ENCODE measurements at places on chromosomes 3 and 15.

DNA sequence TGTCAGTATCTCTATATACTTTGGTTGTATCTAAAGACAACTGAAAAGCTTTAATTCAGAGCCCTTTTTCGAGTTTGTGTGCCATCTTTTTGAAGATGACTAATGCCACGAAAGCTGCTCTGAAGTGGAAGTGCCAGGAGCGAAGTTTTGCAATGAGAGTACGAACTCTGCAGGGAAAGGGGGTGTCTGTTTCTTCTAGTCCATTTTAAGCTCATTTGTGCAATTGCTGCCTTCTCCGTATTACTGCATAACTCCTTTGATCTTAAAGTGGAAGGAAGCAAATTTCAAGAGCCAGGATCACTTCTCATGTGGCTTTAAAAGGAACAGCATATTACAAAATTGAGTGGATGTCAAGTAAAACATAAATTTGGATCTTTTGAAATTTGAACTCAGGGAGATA, 245.3 kb downstream of the FEZF2 start:
- no peak for DNase-seq

GRCh38 chr3:170418422-170419398, at the start of gene CLDN11:
Gene CLDN11 (plus strand): TSS chr3:170418868. CDS start chr3:170419067, 199 bp downstream.
- DNase-seq = no peak

DNA sequence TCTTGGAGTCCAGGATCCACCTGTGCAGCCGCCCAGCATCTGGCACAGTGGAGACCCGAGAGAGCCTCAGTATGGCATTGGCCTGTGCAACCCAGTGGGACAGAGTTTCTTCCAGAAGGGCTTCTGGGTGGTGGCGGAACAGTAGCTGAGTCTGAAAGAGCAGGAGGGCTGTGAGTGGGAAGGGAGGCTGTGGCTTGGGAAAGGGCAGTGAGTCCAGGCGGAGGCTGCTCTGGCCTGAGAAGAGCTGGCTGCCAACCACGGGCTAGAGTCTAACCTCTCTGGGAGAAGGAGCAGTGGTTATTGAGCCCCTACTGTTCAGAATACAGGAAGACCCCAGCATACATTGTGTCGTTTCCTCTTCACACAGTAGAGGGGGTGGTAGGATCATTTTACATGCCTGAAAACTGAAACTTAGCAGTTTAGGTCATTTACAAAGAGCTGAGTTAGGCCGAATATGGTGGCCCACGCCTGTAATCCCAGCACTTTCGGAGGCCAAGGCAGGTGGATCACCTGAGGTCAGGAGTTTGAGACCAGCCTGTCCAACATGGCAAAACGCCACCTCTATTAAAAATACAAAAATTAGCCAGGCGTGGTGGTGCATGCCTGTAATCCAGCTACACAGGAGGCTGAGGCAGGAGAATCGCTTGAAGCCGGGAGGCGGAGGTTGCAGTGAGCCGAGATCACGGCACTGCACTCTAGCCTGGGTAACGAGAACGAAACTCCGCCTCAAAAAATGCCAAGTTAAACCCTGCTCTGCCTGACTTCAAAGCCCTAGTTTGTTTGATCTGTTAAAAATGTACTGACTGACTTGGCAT, 3.2 kb downstream of the AEN start:
- DNase-seq = no peak

- no peak for DNase-seq
Observed at GRCh38 chr15:85691350-85692240, 103.1 kb downstream of the KLHL25 start.

DNA sequence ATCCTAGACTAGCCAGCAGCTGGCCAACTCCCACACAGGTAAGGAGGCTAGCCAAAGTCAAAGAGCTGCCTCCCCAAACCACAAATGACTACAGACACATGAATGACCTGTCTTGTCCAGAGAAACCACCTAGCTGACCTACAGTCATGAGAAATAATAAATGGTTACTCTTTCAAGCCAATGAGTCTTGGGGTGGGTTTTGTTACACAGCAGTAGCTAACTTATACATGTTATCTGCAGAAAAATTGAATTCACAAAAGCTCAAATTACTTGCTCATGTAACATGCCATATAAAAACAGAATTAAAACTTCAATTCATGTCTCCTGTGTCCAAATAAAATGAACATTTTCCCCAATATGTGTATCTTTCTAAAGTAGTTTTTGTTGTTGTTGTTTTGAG, 307.4 kb upstream of the NR2F2 start:
- DNase-seq = no peak

DNA sequence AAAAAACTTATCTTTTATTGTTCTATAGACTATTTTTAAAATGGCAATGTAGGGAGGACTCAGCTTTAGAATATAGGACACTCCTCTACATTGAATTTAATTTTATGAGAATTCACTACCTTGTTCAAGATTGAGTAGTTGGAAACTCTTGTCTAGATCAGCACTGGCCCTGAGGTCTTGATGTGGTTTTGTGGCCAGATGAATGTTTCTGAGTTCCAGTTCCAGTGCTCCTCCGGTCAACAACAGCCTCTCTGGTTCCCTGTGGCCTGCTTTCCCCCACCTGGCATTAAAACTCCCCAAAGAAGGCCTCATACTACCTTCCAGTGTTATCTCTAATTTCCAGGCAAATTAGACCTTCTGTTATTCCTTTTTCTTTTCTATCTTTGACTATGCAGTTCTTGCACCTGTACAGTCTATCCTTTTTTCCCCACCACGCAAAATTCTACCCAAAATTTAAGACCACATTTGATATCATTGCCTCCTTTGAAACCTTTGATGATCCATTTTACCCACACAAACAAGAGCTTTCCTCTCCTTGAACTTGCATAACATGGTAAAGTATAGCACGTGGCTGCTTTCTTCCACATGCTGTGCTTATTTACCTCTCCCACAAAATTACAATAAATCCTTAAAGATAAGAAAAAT, 9.6 kb upstream of the ANP32A start:
- DNase-seq = no peak

- DNase-seq = no peak
Observed at GRCh38 chr3:21544076-21544462, 206.9 kb downstream of the ZNF385D start.

DNA sequence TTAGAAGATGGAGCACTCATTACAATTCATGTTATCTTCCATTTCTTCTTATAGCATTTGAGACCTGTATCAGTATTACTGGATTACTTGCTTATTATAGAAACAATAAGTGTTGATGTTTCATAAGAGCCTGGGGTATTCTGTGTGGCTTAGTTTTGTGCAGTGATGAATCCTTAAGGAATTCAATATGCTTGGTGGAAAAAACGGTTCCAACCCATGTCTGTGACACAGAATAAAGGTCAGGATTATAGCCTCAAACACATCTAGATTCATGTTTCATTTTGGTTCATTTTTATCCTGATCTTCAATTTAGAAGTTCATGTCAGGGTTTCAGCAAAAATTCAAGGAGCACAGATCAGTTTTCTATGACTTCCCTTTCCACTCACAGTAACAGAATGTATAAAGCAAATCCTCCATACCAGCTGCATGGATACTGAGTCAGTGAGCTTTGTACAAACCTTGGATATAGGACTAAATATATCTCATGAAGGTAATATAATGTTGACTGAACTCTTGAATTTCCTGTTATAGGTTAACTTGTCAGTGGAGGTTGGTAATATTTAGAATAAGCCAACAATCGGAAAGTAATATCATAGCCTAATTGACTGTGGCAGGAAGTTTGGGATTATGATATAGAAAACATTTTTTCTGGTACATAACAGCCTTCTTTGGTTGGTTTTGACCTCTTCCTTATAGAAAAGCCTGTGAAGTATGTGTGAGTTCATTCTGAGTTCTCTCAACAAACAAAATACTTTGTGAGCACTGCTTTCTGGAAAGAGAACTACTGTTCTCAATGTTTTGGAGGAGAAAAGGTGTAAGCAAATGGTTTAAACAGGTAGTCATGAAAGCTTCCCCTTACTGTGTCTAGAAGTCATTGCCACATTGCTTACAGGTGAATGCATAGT, 218.2 kb upstream of the TPM1 start:
- DNase-seq = no peak

DNA sequence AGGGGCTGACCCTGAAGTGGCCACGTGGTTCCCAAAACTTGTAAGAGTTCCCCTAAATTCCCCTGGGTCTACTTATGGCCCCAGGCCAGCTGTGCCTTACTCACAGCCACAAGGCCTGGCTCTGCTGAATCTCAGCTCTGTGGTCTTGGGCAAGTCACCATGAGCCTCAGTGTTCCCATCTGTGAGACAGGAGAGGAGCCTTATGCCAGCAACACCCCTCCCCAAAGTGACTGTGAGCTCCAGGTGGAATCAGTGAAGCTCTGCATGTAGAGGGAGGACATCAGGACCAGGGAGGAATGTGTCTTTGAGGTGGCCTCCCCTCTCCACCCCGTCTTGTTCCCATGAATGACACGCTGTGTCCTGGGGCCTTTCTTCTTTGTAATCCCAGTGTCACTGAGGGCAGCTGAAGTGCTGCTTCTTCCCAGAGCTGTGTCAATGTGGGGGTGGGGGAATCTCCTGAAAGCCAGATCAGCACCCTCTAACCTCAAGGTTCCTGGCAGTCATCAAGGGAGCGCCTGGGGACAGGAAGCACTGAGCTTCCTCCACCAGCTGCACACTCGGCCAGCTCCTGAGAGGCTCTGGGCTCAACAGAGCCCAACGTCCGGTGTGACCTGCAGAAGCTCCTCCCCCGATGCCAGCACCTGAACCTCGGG, 258.9 kb downstream of the UACA start:
- DNase-seq = no peak

GRCh38 chr3:158790901-158791589, 10.8 kb upstream of the MFSD1 start:
- DNase-seq = no peak

DNA sequence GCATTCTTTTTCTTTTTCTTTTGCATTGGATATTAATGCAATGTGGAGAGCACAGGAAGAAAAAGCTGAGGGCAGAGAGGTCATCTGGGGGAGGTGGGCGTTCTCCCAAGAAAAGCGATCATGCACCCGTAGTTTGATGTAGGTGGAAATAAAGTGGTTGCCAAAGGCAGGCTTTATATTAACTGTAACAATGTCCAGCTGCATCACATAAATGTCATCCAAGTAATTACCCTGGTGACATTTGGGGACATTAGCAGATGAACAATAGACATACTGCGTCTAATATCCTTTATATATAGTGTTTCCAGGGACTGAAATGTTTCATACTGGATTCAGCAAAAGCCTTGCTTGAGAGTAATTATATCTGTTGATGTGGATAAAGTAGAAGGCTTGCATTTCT, 135.5 kb downstream of the CNTN6 start:
- DNase-seq = no peak

- DNase-seq = no peak
Observed at GRCh38 chr15:25582886-25583285, 144.1 kb upstream of the UBE3A start.

DNA sequence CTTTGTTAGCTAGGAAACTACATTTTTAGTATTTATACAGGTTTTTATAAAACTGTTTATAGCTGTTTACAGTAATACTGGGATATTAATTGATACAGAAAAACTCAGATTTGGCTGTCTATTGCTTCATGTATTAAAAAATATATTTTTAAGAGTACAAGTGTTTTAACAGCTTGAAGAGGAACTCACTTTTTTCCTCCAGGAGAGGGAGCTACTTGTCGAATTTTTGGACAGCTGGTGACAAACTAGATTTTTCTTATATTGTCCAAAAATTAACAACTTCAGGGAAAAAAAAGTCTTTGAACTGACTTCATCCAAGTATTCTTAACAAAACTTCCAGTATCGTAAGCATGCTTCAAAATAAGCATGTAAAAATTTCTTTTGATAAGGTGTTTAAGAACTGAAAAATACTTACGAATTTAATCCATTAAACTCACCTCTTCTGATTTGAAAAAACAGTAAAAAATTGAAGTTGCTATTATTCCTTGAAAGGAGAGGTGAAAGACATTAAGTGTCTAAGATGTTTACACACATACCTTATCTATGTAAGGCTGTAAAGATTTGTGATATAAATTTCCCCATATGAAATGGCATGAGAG, 4.0 kb downstream of the DIPK2A start:
- no peak for DNase-seq

DNA sequence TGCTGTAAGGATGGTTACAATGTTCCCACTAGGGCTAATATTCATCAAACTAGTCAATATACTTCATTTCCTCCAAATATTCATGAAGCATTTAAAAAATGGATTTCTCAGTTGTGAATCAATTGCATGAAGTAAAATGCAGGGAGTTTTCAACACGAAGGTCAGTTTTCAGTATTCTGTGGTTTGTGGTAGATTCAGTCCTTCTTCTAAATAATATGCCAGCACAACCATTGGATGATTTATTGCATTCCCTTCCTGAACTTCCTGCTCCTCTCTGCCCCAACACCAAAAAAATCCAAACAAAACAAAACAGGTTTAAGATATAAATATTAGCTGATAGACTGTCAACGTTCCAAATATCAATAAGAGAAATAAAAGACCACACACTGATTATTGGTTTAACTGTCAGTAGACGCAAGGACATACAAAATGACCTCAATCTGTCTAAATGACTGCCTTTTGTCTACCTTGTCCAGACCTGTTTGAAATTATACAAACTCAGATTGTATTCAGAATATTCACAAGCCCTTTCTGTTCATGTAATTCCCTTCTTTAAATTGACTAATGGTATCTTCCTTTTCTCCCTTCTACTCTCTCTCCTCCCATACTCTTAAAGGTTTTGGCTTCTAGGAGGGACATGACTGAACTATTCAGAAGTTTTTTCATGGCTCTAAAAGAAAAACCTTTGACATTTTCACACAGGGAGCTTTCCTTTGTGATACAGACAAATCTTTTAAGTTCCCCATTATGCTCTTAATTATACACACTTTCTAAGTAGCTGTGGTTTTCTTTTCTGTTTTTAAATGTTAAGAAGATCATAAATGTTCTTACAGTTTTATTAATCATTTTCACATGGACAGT, 92.6 kb upstream of the STT3B start:
- no peak for DNase-seq

GRCh38 chr3:193630005-193630404, 37.0 kb downstream of the OPA1 start:
- DNase-seq = no peak

DNA sequence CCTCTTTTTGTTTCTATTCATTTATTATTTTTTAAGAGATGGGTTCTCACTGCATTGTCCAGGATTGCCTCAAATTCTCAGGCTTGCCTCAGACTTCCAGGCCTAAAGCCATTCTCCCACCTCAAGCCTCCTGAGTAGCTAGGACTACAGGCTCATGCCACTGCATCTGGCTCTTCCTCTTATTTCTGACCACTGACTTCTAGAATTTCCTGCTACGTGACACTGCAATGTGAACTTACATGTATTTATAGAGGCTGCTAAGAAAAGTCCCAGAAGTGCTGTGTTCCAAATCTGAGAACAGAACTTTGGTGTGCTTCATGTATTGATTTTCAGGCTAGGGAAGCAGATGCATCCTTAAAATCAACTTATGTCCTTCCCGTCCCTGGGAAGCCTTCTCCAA, 407.4 kb downstream of the RSL24D1 start:
- no peak for DNase-seq

DNA sequence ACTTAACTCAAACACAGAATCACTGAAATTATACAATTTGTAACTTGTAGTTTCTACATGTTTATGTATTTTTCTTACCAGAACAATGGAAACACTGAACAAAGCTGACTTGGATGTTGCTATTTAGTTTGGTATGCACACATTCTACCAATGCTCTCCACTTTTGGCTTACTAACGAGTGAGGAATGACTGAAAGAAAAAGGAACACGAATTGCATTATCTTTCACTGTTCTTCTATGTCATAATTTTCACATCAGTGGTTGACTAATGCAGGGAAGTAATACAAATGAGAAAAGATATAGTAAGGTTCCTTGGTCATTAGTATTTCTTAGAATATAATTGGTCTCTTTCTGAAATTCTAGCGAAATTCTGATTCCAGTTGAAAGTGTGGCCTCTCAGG, 9.8 kb upstream of the CNTN3 start:
- DNase-seq = no peak
